ENCODE measurements at places on chromosomes 11 and 22.

- DNase-seq: no peak
Measured at GRCh38 chr22:44207981-44208317, 27.2 kb downstream of the PARVG start.

DNA sequence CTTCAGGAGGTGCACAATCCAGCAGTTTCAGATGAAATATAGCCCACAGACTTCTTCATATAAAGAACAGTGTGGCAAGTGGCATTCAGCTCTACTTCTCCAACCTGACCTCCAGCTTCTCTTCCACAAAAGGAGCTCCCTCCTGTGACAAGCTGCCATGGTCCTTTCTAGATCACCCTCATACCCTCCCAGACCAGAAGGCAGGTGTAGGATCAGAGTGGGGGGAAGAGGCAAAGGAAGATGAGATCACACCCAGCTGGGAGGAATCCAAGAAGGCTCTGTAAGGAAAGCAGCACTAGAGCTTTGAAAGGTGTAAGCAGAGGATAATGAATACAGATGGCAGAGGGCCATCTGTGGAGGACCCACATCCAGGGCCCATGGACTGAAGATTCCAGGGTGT lies 7.6 kb downstream of the CLPB start:
- no peak for DNase-seq

GRCh38 chr11:99366546-99366945 lies 345.8 kb downstream of the CNTN5 start:
- DNase-seq: peak; percentile 62

DNA sequence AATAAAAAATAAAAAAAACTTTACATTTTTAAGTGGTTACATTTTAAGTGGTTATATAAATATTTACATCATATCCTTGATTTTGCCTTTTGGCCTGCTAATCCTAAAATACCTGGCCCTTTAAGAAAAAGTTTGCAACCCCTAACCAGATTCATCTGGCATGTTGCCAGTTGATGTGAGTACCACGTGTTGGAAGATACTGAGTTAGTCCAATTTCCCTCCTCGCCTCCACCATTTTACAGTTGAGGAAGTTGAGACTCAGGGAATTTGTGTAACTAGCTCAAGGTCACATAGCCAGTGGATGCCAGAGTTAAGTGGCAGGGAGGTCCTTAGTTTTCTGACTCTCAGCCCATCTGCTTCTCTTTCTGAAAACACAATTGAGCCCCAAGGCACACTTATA lies 5.1 kb downstream of the ELF5 start:
- DNase-seq: no peak

Data from spinal cord (tissue), 10 donors.